Tracheal epithelial cell (primary cell): ENCODE measurements at places on chromosomes 4 and X. TPM values are rescaled to one million over a fixed set of nuclear protein-coding genes. Genes with fewer than 3 reads are reported as not detected.

Gene PHEX
- 4.3 and 7.0 TPM in 2 replicates for total RNA-seq

Gene RBM47
- 66.3 and 70.5 TPM in 2 replicates for total RNA-seq

Gene ADH1B
- total RNA-seq: not detected in 2 replicates

Gene CCDC160
- total RNA-seq: under 0.01 TPM in 1 of 2 replicates, not detected in the other

Gene ITIH6
- total RNA-seq: not detected in 2 replicates

Gene ERCC6L
- total RNA-seq: under 0.01 and 0.48 TPM in 2 replicates
